ENCODE measurements at places on chromosomes 3 and 15.

- DNase-seq = no peak
Observed at GRCh38 chr3:106542101-106542769, 673.4 kb upstream of the CBLB start.

DNA sequence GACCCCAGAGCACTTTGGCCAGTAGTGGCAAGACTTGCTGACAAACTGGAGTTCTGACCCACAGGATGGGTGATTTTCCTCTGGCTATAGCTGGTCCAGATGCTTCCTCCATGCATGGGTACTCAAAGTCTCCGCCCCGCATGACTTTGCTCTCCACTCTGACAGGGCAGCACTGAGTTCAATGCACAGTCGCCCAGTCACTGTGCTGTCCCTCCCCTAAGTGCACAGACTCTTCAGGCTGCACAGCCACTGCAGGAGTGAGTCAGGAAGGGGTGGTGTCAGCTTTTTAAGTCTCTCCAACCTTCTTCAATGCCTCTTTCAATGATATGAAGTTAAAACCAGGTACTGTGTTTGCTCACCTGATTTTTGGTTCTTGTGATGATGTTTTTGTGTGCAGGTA, 17.8 kb downstream of the TEX9 start:
- DNase-seq = no peak

DNA sequence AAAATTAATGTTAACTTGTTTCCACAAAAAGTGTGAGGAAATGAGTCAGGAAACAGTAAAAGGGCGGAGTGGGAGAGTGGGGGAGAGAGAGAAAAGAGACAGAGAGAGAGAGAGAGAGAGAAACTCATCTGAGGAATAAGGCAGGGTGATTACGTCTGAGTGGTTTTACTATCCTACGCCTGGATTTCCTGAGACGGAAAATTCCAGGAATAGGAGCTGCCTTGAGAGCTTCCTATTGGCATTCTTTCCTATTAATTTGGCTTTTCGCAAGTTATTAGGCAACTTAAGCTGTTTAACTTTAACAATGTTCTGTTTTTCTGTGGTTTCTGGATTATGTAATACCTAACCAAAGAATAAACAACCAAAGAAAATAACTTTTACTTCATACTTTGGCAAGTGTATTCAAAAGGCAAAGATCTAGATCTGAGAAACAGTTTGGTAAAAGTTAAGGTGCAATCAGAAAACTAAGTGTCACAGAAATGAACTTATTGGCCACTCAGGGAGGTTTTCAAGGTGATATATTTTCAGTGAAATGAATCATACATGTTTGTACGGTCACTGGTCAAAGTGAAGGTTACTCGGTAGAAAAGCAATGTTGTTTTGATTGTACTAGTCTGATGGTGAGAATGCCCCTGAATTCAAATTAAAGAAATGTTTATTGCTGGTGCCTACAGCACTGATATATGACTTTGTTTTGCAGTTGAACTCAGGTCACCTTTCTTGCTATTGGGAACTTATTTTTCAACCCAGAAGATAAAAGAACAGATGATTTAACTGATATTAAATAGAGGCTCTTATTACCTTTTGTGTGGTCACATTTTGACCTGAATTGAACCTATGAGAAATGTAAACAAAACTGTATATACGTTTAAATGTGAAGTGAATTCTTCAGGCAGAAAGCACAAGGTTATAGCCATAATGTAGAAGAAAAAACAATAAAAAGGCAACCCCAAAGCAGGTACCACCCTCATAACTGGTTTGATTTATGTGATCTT, 39.9 kb upstream of the TNFSF10 start:
- no peak for DNase-seq

DNA sequence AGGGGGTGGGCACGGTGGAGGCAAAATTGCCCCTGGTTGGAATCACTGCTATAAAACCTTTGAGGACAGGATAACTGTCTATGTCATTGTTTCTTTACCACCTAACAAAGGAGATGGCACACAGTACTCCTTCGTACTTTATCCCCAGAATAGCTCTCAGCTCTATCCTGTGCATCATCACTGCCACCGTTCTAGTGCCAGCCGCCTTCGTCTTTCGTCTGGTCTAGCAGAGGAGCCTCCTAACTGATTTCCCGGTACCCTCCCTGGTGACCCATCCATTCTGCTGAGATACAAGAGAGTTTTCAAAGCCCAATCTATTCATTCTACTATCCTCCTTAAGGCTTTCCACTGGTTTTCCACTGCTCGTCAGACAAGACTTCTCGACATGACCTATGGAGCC, 67.9 kb upstream of the PRICKLE2 start:
- DNase-seq = no peak

DNA sequence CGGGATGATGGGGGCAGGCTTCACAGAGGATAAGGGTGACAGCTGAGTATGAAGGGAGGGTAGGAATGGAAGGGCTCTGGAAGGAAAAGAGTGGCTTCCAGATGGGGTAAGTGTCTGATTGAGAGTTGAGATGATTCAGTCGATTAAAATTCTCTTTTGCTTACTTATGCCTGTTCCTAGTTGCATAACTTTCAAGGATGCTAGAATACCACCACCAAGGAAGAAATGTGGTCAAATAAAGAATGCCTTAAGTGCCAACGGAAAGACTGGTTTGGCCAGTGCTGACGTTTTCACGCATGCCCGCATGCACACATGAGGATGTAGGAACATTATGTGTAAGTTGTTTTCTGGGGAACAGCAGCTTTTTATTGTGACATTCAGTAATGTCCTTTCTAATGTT, 263.4 kb upstream of the WNT5A start:
- no peak for DNase-seq

DNA sequence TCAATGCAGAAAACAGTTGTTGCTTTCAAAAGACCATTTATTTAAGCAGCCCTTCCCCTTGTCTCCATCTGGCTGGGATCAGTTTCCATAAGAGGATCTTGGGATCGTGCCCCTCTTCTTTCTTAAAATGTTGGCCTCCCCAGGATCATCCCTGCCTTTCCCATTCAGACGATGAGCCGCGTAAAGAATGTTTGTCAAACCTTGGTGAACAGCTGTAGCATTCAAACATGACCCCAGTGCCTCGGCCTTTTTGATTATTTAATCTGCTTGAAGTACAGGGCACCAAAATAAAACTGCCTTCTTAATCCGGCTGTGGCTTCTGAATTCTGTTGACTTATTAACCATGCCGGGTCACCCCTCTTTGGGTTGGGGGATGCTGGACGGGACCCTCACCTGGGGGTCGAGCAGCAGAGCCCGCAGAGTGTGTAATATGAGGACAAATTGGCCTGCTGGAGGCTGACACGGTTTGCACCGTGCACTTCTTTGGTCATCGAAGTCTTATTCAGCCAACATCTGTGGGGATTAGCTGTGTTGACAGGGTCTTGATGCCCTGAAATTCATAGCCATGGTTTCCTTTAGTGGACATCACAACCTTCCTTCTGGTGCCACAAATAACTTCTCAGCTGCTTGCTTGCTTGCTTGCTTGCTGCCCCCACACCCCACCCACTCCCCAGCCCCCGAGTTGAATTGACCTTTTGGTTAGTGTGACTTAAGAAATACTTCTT, at the start of gene LRTM1:
TSS of gene LRTM1 (minus strand) at position 14 of the 725 bp plus-strand sequence. CDS start 148 bp downstream, outside the sequence.
- no peak for DNase-seq

DNA sequence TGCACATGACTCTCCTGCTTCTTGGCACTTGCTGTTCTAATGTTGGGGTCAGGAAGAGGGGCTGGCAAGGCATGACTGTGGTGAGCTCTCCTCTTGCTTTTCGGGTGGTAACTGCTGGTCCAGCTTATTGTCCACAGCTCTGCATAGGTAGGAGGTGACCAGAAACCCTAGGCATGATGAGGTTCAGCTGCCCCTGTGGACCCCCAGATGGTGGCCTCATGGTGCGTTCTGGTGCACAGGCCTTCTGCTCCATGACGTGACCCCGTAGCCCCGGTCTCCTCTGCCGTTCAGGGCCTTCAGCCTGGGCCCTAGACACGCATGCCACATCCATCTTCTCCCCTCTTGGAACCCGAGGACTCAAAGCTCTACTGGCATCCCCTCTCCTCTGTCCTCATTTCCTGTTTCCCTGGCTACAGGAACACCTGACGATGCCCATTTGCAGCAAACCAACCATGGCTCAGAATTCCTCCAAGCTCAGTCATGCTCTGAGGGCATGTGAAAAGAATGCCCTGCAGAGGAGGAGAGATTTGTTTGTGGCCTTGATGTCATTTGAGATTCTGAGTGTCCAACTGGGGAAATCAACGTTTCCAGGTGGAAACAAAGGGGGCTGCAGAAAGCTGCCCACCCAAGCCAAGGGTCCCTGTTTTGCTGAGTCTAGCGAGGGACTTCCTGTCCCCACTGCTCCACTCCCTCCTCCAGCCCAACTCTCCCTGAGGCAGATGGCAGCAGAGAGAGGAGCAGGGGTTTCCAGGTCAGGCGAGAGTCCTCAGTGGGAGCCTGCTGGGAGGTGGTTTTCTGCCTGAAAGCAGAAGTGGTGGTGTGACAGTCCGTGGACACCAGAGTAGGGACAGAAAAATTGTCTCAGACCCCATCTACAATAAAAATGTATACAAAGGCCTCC, 198.7 kb upstream of the LYSMD4 start:
- no peak for DNase-seq

- no peak for DNase-seq
Observed at GRCh38 chr3:21624524-21624923, 126.5 kb downstream of the ZNF385D start.

DNA sequence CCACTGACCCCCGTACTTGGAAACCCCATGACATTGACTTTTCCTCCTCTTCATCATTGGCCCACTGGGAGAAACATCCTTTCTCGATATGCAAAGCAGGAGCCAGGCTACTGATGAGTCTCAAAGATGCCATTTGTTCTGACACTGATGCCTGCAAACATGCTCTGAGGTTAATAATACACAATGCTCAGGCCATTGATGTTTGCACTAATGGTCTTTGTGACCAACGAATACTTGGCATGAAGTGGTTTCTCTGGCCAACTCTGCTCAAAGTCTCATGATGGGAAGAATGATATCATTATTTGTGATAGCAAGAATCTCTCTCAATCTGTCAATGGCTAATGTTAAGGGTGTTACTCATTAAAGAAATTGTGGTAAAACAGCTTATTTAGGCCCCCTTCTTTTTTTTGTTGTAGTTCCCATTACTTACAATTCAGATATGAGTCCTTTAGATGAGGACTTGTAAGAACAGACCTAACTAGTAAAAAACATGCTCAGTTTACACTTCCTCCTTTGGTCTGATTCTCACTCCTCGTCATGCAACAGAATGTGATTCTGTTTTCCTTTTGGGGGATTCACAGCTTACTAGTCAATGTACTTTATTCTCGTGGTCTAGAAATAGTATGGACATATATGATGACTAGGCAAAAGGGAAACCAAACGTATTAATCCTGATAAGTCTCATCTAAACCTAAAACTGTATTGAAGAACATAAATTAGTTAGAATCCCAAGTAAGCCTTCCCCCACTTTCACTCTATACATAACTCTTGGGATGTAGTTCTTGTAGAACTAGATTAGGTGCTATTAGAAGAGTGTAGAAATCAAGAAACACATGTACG, 488.8 kb upstream of the DPPA4 start:
- DNase-seq = no peak

DNA sequence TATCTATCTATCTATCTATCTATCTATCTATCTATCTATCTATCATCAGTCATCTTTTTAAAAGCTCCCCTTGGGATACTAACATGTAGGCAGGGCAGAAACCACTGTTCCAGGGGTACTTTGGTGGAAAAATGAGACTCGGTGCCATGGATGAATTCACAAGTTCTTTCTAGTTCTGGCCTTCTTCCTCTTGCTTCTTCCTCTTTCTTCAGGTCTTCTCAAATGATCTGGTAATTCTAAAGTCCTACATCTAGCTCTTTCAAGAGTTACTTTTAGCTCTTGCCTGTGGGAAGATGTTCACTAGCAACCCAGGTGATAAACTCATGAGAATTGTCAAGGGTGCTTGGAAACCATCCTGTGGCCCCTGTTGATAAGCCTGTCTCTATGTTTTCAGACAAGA, 168.5 kb upstream of the TBC1D5 start:
- DNase-seq = no peak

- DNase-seq = no peak
Observed at GRCh38 chr3:178684881-178685590, 148.8 kb downstream of the KCNMB2 start.

GRCh38 chr3:133895208-133896001, at the start of gene RAB6B:
Gene RAB6B (minus strand): TSS chr3:133895882. CDS start chr3:133895466, 416 bp downstream.
- no peak for DNase-seq

DNA sequence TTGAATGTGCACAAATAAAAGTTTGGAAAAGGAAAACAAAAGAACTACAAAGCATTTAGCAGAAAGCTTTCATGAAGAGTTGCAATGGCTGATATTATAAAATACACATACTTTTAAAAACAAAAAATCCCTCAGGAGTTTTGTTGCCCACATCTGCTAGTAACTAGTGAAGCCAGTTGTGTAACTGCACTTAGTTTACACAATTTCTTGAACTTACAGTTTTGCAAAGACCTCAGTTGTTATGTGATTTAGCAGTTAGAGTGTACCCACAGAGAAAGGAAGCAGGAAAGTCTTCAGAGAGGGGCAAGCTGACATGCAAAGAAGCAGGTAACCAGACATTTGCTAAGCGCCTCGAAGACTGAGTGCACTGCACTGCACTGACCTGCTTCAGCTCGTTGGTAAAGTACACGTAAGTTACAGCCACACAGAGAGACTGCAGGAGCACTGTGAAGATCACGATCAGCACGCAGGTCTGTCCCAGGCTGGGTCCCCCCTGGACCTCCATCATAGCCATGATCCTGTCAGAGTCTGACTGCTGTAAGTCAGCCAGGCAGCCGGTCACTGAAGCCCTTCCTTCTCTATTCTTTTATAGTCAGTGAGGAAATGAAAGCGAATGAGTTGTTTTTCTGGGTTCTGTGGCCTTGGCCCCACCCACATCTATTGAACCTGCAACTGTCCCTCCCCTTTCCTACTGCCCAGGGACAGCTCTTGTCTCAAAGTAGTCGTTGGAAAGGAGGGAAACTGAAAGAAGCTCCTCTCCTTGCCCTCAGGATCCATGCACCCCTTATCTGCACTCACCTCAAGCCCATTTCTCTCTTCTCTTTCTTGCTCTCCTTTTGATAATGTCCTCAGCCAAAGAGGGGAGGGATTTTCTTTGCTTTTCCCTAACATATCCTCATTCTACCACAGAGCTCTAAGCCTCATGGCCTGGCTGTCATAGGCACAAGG, at the start of gene TNFSF10:
TSS of gene TNFSF10 (minus strand) at position 560 of the 948 bp plus-strand sequence. CDS start at position 514, 46 bp downstream.
- no peak for DNase-seq

GRCh38 chr3:140752499-140752898, 74.6 kb downstream of the TRIM42 start:
- no peak for DNase-seq

All from NCI-H187 (cell line).